ENCODE measurements at places on chromosomes 16 and 17.

DNA sequence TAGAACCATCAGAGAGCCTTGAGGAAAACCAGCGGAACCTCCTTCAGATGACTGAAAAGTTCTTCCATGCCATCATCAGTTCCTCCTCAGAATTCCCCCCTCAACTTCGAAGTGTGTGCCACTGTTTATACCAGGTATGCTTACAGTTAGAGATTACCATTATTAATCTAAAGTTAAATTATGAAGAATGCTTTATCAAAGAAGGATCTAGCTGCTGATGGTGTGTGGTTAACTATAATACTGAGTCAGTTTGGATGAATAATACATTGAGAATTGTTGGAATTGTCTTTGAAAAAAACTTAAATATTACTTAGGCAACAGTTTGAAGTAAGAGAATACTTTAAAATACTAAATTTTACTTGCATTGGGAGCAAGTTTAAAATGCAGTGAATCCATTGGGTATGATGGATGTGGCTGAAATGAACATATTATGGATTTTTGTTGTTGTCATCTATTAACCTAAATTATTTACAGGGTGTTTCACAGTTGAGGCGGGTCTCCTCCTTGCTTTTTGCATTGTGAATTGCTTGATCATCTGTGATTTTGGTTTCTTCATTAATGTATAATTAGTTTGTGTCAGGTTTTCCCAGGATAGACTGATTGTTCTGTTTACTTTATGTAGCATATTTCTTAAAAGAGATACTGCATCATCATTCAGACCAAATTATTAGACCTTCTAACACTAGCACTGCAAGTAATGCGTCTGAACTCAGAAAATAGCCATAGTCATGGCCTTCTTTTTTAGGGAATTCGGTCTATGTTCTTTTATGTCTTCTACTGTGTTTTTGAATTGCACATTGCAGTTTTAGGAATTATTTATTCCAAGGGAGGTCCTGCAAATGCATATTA is 47.8 kb downstream of the OMG start:
- no peak for DNase-seq

GRCh38 chr16:23509782-23510163 is 521 bp downstream of the GGA2 start:
- no peak for DNase-seq

DNA sequence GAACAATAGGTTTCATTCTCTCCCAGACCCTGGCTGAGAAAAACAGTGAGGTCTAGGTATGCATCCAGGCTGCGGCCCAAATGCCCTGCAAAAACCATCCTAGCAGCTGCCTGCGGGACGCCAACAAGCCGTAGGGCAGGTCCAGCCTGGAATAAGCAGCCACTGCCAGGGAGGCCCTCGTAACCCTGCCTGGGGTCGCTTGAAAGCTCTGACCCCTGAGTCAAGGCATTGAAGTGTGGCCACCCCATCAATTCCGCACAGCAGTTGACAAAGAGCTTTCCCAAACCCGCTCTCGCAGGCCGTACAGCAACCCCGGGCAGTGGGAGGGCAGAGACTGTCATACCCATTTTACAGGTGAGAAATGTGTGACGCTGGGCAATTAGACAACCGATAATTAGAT is 11.1 kb downstream of the TRPV1 start:
- no peak for DNase-seq

DNA sequence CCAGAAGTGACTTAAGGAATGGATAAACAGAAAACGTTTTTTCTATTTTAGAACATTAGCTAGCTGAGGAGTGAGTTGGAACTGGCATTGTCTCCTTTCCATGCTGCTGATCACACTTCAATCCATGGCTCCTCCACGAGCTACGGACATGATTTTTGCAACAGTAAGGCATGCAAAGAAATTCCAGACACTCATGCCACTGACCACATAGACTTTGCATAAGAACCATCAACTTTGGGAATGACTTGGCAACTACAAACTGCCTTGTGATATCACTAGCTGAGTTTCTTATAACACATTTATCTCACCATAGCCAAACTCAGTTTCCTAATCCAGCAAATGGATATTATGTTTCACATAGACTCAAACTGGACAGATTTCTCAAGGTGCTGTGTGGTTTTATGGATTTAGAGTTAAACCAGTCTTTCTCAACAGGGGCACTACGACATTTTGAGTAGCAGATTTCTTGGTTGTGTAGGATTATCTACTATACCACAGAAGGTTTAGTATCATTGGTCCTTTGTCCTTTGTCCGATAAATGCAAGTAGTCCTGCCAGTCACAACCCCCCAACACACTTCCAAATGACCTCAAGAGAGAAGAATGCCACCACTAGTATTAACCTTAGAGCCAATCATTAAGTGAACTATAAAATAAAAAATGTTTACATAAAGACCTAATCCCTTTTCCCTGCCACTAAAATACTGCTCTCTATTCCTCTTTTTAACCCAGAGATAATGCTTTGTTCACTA is 48.3 kb upstream of the C17orf78 start:
- no peak for DNase-seq

DNA sequence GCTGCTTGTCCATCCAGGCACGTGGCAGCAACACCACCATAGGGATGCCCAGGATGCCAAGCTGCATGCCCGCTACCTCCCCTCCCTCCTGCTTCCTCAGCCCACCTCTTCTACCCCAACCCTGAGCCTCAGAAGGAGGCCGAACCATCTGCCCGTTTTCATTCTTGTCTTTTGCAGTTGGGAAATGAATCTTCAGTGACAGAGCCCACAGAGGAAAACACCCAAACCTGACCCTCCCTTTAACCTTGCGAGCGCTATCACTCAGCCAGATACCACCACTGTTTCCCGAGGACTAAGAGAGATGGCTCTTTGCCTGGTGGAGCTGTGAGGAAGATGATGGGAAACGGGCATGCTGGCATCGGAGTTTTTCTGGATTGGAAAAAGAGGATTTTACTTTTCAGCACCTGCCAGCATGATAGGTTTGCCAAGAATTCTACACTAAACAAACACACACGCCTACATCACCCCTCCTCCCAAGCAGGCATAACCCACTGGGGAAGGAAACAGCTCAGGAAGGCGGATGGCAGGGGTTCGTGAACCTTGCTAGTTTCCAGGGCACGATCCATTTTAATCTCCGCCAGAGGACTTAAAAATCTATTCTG is 457.4 kb downstream of the SLC39A11 start:
- DNase-seq = no peak

DNA sequence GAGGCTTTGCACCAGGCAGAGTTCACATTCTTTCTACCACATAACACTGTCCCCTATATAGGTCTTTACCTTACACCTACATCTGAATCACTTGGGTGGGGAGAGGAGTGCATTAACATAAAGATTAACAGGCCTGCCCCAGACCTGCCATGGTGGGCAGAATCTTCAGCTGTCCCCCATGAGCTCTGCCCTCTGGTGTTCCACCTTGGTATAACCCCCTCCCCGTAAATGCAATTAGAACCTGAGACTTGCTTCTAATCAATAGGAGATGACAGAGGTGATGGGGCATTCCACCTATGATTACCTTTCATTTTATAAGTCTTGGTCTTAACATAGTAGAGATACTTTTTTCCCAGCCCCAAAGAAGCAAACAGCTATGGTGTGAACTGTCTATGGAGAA is 20.4 kb upstream of the GRIN2A start:
- no peak for DNase-seq

DNA sequence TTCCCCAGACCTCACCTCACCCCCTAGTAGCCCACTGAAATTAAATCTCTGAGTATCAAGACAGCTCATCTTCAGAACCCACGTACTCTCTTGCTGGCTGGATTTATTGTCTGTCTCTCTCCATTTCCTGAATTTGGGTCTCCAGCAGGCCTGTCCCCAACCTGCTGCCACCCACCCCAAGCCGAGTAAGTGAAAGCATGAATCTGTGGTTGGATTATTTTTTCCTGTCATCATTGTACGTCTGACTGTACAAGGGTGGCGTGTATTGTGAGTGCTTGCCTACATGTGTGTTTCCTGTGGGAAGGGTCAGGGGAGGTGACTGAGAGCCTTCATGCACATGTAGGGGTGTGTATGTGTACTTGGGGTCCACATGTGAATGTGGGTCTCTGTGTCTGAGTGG is 5.4 kb downstream of the TNP2 start:
- no peak for DNase-seq

GRCh38 chr16:66344533-66345145 is 21.9 kb upstream of the CDH5 start:
- peak; percentile 40 for DNase-seq

GRCh38 chr17:64554028-64554637 is 47.4 kb downstream of the CEP95 start:
- DNase-seq = no peak

- DNase-seq = no peak
These were observed 83.2 kb downstream of the LITAF start for GRCh38 chr16:11503566-11503965.

DNA sequence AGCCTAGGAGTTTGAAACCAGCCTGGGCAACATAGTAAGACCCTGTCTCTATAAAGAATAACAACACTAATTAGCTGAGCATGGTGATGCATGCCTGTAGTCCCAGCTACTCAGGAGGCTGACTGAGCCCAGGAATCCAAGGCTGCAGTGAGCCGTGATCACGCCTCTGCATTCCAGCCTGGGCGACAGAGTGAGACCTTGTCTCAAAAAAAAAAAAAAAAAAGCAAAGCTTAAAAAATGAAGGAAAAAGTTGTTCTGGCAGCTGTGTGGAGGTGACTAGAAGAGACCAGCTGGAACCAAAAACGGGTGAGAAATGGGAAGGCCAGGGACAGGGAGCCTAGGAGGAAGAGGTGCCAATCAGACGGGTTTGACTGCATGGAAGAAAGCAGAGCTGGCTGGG is 4.2 kb downstream of the BCL7C start:
- no peak for DNase-seq

DNA sequence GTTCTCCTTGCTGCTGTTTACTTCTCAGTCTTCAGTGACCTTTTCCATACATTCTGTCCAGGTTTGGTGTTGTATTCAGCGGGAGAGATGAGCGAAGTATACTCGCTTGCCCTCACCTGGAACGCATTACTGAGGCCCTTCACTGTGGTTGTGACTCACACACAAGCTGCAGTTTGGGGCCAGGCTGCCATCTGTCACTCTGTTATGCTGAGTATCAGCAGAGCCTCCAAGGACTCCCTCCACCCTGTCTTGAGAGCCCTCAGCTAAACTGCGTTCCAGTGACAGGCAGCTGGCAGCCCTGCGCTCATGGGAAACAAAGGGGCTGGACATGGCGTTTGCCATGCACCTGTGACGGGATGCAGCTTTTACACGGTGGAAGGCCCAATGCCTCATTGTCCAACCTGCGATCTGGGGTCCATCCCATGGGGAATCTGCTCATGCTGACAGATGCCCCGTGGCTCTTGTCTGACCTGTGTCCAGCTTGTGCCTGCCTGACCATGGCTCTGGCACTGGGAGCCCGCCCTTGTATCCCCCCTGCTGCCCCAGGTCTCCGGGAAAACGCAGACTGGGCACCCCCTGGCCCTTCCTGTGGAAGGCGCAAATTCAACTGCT is 6.5 kb upstream of the ZNF778 start:
- no peak for DNase-seq

DNA sequence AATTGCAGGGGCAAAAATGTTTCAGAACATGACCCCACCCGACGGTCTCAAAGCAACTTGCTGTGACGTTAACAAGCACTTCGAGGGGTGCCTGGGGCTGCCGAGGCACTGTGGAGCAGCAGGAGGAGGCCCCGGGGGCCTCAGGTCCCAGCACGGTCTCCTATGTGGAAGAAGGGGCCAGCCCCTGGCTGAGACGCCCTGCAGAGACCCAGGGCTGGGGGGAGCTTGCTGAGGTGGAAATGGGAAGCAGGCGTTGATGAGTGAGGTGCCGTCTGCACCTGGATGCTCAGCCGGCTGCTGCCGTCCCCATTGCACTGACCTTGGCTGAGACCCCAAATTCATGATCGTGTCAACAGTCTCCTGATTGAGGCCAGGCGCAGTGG is 46.5 kb downstream of the NT5M start:
- no peak for DNase-seq

GRCh38 chr16:73527187-73527586 is 479.3 kb upstream of the ZFHX3 start:
- DNase-seq = peak; percentile 32

GRCh38 chr17:65820306-65820705 is 258.9 kb upstream of the AXIN2 start:
- DNase-seq = no peak

DNA sequence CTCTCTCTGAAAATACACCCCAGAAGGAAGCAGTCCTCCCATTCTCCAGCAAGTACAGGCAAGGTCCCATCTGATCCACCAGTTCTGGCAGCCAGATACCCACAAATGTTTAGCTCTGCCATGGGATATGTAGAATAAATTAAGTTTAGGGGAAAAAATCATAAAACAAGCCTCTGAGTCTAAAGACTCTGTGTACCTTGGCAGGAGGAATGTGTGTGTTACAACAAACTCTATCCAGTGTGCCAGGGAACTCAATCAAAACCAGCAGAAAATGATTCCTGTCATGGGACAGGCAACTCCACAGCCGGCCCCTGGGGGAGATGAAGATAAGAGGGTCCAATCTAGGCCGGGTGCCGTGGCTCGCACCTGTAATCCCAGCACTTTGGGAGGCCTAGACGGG is 73.4 kb downstream of the MRM3 start:
- DNase-seq = no peak

All from NCI-H1436 (cell line).